AG10803 (cell line): ENCODE measurements at places on chromosomes 12 and 14.

DNA sequence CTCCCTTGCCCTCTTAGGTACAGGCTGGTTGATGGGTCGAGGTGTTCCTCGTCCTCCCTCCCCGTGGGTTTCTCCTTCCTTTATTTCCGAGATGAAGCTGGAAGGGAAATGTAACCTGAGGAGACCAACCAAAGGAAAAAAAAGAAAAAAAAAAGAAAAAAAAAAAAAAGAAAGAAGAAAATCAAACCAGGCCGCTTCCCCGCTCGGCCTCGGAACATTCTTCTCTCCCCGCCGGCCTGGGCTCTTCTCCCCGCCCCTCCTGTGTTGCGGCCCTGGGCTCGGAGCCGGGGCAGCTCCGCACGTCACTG lies 1.6 kb upstream of the NFATC4 start:
- no peak for DNase-seq

GRCh38 chr12:27998658-27999057 lies 26.1 kb upstream of the PTHLH start:
- no peak for DNase-seq

- DNase-seq = no peak
Measured at GRCh38 chr14:56087671-56088471, 30.3 kb upstream of the PELI2 start.

GRCh38 chr14:42869681-42870080 lies 1263.0 kb downstream of the LRFN5 start:
- no peak for DNase-seq

DNA sequence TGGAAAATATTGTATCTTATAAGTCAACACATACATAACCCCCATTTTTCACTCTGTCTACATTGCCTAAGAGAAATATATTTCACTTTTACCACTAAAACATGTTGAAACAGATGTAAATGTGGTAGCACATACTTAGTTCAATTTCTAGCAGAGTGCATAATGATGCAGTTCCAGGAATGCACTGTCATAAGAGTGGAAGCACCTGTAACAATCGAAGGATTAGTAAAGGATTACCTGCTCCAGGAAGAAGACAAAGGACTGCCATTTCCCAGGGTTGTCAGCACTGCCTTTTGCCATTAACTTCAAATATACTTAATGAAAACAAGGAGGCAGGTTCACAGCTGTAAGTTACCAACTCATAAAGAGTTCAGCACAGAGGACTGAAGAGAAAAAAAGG lies 24.6 kb downstream of the DAD1 start:
- DNase-seq = no peak

DNA sequence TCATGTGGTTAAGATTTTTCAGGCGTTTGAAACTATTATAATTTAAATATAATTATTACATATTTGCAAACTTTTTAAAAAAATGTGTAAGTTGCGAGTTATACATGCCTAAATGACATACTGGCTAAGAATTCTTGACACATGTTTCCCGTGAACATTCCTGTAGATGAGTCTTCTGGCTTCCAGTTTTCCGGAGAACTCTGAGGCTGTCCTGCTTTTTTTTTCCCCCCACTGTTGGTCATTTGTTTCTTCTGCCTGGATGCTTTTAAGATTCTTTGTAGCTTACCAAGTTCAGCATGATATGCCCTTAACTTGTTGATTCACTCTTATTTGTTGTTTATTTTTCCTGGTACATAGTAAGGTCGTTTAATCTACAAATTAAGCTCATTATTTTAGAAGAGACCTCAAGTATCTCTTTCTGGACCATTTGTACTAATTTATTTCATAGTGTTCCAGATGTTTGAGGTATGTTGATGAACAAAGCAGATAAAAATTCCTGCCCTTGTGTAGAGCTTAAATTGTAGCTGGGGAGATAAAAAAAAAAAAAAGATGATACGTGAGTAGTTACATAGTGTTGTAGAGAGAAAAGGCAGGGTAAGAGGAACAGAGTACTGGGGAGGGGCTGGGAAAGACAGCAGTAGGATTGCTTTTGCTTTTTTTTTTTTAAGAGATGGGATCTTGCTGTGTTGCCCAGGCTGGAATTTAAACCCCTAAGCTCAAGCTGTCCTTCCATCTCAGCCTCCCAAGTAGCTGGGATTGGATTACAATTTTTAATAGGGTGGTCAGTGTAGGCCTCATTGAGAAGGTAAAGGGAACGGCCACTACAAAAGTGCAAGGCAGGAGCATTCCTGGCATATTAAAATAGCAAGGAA lies 32.8 kb downstream of the ARHGAP5 start:
- DNase-seq = peak; percentile 87

- no peak for DNase-seq
Measured at GRCh38 chr14:55433880-55434804, 6.3 kb downstream of the TBPL2 start.

GRCh38 chr14:52650774-52651173 lies 44.6 kb downstream of the ERO1A start:
- peak; percentile 2 for DNase-seq

GRCh38 chr12:121581686-121582429 lies 1.0 kb upstream of the KDM2B start:
- peak; percentile 71 for DNase-seq
